ENCODE measurements at places on chromosomes 4 and X.
A peak's percentile ranks its signal among the peaks of the same experiment; 100 is the strongest.

- DNase-seq, result no peak
Measured at GRCh38 chr4:16142598-16143310, 58.9 kb upstream of the PROM1 start.

DNA sequence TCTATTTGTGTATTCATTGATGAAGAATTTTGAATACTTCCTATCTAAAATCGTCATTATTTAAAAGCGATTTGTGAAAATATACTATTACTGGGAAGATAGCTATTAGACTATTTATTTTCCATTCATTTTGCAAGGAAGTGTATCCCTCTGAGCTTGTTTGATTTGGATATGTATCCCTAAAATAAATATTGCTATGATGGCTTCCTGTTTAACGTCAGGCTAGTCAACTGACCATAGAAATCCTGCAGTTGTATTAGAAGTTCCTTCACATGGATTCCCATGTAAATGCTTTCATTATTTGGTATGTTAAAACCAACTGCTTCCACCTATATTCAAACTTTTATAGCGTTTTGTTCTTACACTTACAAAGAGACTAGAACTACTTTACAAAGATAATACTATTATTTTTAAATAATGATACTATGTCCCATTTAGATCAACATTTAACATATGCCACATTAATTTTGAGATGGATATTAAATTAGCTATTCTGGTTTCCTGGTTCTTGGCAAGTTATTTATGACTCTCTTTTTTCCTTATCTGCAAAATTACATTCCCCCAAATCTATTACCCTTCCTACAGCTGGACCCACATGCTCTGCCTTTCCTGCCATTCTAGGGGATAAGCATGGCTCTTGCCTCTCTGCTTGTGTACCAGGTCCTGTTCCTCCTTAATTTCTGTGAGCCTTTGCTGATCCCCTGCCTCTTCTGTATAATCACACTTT is 26.7 kb upstream of the PDE5A start:
- no peak for DNase-seq

- DNase-seq, result no peak
Measured at GRCh38 chrX:44451056-44451455, 91.6 kb downstream of the FUNDC1 start.

GRCh38 chr4:147285751-147286150 is 195.1 kb upstream of the EDNRA start:
- no peak for DNase-seq

- DNase-seq, result peak; percentile 29
Measured at GRCh38 chr4:6324999-6325787, 55.5 kb downstream of the WFS1 start.

- DNase-seq, result no peak
Measured at GRCh38 chr4:11741190-11741652, 312.5 kb upstream of the HS3ST1 start.

GRCh38 chrX:136865270-136866158 is 15.0 kb downstream of the RBMX start:
- no peak for DNase-seq

- peak; percentile 64 for DNase-seq
Measured at GRCh38 chrX:73916931-73917667, 354.1 kb downstream of the CHIC1 start.

- no peak for DNase-seq
Measured at GRCh38 chr4:166318810-166319525, 445.9 kb downstream of the TLL1 start.

GRCh38 chrX:136907621-136908020 is 27.1 kb upstream of the RBMX start:
- peak; percentile 24 for DNase-seq

- no peak for DNase-seq
Measured at GRCh38 chrX:13220916-13221315, 98.9 kb downstream of the ATXN3L start.

DNA sequence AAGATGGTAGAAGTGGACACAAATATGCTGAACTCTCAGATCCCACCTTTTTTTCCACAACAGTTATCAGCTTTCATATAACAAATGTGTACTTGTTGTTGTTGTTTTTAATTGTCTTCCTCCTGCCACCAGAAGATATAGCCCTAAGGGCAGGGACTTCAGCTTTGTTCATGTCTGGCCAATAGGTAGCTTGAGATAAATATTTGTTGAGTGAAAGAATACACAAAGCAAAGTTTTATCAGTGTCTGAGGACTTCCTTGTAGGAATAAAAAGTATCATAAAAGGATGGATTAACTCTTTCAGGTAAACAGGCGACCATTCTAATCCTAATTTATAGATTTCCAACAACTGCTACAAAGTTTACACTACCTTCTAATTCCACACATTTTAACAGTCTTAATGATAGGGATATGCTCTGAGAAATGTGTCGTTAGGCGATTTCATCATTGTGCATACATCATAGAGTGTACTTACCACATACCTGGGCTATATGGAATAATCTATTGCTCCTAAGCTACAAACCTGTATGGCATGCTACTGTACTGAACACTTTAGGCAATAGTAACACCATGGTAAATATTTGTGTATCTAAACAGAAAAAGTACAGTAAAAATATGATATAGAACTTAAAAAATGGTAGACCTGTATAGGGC is 186.1 kb downstream of the ATOH1 start:
- DNase-seq, result no peak

DNA sequence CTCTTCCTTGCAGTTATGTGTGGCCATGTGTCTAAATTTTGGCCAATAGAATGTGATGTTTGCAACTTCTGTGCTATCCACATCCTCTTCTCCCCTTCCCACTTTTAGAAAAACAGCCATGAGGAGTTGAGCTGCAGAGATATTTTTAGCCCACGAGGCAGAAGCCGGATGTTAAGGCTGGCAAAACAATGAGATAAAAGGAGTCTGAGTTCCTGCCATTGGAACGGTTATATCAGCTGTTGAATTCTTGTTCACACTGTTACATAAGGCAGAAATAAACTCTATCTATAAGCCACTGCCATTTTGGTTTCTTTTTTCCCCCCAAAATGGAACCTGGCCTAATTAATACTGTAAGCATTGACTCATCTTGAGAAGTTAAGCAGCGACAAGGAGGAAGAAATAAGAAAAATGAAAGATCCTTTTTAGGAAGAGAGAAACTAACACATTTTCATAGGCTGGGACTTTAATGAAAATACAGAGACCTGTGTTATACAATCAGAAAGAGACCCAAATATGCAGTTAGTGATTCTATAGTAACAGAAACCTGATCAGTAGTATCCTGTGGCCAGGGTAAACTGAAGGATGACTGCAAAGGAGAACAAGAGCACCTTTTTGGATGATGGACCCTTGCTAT is 200.5 kb downstream of the INPP4B start:
- DNase-seq, result peak; percentile 51

DNA sequence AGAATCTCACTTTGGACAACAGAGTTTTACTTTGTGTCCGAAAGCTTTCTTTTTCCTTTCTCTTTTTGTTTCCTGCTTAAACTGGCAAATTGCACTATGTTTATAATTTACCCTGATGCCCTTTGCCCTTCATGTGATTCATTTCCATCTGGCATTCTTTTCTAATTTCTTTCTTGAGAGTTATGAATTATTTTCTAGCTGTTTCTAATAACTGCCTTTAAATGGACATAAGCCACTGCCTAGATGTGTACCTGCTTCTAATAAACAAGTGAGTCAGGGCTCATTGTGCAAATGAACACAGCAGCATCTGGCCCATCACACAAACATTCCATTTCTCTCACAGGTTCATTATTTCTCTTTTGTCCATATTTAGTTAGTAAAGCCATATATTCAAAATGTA is 242.3 kb upstream of the GPRIN3 start:
- no peak for DNase-seq

- no peak for DNase-seq
Measured at GRCh38 chr4:31125061-31125460, 404.9 kb downstream of the PCDH7 start.

- no peak for DNase-seq
Measured at GRCh38 chr4:101197350-101197749, 150.0 kb downstream of the PPP3CA start.

GRCh38 chrX:7444967-7445366 is 297.0 kb upstream of the PUDP start:
- DNase-seq, result no peak

- no peak for DNase-seq
Measured at GRCh38 chrX:14832151-14832550, 40.7 kb downstream of the FANCB start.

DNA sequence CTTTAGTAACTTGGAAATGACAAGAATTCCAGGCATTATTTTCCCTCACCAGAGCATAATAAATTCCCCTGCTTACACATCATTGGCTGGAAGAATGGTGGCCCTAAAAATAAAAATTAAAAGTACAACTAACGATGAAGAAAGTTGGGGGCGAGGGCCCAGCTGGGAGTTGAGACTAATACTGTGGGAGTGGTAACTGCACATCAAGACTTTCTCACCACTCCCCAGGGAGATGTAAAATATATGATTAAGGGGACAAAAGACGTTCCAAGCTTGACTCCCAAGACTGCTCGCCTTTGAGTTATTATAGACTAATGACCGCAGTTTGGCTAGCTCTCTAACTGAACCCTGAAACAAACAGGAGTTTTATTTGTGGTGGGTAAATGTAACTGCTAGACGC is 30.0 kb downstream of the SMIM31 start:
- DNase-seq, result no peak

GRCh38 chr4:185312699-185313098 is 83.0 kb downstream of the LRP2BP start:
- no peak for DNase-seq

- no peak for DNase-seq
Measured at GRCh38 chrX:52420824-52421443, 52.1 kb downstream of the XAGE2 start.

GRCh38 chrX:102042372-102043325 is 82.8 kb upstream of the TCEAL2 start:
- no peak for DNase-seq

DNA sequence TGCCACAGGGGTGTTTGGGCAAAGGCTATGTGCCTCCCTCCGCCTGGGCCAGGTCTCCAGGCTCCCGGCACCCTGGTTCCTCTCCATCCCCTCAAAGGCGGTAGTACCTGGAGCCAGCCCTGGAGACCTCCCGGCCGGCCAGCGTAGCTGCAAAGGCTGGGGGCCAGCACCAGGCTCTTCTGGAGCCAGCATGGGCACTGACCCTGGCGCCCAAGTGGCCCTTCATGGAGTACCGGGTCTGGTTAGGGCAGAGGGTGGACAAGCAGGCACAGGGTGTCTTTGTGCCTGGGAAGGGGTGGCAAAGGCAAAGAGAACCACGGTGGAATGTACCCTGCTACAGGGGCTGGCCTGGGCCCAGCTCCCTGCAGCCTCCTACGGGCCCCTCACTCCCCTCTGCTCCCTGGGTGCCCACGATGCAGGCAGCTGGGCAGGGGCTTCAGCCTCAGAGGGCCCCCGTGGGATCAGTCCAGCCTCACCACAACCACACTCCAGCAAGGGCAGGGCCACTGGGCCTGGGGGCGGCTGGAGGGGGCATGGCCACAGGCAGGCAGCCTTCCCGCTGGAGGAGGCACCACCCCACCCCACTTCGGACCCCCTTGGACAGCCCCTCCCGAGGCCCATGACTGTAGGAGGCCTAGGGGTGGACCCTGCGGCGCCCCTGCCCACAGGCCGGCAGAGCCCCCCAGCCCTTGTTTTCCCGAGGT is 112.9 kb upstream of the NKX1-1 start:
- DNase-seq, result no peak

GRCh38 chr4:148405161-148405893 is 36.9 kb downstream of the NR3C2 start:
- peak; percentile 43 for DNase-seq

- DNase-seq, result peak; percentile 64
Measured at GRCh38 chr4:76806346-76806745, 91.6 kb downstream of the SOWAHB start.

GRCh38 chrX:134761788-134762187 is 103.5 kb upstream of the PLAC1 start:
- DNase-seq, result no peak

DNA sequence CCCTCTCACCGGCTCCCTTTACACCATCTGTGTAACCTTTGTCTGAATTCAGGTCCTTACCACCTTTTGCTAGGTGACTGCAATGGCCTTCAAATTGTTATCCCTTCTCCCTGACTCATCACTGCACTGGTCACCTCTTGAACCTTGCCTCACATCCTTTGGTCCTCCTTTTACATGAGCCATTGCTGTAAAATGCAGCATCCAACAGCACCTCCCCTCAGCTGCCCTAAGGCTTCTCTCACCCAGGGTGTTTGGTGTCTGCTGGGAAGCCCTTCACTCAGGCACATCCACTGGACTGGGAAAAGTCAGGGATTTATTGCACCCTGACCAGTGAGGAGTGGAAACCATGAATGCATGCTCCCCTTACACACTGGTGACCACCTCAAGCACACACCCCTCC is 192.5 kb upstream of the GATB start:
- no peak for DNase-seq

- DNase-seq, result no peak
Measured at GRCh38 chr4:112245383-112245782, 13.8 kb downstream of the AP1AR start.

DNA sequence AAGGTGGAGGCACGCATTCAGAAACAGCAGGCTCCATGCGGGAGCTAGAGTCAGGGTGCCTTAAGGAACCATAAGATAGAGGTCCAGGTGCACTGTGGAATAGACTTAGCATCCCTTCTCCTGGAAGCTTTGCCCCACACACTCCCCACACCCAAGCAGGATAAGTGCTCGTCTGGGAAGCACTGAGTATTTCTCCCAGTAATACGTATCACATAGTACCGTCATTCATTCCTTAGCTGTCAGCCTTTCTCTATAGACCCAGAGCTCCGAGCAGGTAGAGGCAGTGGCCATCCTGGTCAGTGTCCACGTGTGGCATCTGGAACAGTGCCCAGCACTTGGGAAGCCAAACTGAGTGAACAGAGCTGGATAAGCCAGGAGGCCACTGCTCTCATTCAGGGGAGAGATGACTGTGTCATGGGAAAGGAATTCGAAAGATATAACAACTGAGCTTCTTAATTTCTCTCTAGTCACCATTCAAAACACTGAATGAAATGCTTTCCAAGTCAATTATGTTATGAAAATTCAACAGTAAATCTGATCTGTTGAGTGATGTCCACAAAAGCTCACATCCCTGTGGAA is 9.9 kb downstream of the APBB2 start:
- peak; percentile 32 for DNase-seq

- DNase-seq, result no peak
Measured at GRCh38 chrX:56813318-56813837, 84.3 kb downstream of the NBDY start.

- no peak for DNase-seq
Measured at GRCh38 chr4:66681962-66682361, 863.3 kb downstream of the CENPC start.

DNA sequence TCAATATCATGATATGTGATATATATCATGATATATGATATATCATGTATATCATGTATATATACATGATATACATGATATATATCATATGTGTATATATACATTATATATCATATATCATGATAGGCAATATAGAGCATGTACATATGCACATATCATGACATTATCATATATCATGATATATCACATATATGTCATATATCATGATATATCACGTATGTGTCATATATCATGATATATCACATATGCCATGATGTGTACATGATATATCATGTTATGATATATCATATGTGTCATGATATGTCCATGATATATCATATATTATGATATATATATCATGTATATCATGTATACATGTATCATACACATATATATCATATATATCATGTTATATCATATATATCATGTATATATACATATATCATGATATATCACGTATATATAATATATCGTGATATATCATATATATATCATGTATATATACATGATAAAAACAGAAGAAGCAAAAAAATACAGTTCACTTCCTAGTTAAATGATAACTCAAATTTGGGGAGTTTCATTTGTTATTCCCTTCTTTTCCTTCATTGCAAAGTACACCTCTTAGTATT is 670.1 kb upstream of the EPHA5 start:
- DNase-seq, result no peak

- no peak for DNase-seq
Measured at GRCh38 chr4:169267070-169267469, 3.7 kb downstream of the SH3RF1 start.
